ENCODE measurements at places on chromosomes 7 and 10.
A peak's percentile ranks its signal among the peaks of the same experiment; 100 is the strongest.

DNA sequence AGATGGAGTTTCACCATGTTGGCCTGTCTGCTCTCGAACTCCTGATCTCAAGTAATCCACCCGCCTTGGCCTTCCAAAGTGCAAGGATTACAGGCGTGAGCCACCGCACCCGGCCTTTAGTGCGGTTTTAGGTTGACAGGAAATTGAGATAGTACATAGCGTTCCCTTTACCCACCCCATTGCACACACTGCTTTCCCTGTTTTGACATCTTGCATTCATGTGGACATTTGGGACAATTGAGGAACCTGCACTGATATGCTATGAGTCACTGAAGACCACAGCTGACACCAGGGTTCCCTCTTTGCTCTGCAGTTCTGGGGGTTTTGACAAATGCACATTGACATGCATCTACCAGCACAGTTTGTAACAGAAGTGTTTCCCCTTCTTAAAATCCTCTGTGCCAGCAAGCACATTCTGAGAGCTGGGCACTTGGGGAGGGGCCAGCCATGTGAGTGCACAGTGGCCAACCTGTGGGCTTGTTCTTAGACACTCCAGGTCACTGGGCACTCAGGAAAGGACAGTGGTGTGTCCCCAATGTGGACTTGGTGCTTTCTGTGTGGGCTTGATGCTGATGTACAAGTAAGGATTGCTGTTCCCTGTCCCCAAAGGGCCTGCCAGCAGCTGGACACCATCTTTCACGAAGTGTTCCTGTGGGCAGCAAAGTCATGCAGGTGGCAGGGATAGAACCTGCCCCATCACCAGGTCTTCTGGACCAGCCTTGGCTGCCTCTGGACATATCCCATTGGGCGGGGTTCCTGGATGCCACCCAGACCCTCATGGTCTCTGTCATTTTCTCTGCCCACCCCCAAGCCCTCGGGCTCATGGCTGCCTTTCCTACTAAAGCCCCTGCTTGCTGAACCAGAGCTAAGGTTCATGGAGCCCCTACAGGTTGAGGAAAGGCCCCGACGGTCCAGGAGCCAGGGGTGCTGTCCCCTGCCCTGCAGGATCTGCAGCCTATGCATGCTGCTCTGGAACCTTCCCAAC lies 579.8 kb downstream of the GLRX3 start:
- DNase-seq, result no peak

DNA sequence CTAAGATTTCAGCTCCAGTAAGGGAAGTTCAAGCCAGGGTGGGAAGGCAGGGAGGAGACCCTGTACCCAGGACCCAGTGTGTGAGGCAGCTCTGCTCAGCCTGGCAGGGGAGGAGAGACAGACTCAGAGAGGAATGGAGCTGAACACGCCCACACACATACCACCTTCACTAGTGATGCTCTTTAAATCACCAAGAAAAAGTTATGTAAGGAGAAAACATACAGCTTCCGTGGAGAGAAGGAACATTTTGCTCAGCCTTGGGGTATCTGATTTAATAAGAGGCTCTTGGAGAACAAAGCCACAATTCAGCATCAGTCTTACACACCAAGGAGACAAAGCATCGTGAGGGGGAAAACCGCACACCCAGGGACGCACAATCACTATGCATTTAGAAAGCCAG lies 62.9 kb downstream of the PRKAG2 start:
- no peak for DNase-seq

DNA sequence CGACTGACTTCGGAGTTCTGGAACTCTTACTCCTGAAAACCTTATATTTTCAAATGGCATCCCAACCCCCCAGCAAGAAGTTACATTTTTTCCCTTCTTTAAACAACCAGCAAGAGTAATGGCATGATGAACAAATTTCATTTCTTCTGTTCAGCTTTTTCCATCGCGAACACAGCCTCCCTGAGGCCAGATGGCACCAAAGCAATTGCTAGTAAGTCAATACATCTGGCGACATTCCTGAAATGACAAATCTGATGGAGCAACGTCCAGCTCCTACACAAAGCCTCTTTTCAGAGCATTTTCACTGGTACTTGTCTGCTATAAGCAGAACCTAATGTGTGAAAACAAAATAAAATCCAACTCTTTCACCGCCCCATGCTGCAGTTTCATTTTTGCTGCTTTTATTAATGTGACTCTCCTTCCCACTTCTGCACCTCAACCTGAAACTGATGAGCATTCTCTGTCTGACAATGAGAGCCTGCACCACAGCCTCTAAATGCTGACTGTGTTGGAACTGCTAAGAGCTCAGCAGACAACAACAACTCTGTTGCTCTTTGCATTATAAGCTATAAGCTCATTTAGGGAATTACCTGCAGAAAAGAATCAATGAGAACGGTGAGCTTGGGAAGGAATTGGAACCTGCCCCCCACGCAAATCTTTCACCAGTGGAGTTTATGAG lies 229.8 kb downstream of the FGFR2 start:
- no peak for DNase-seq

DNA sequence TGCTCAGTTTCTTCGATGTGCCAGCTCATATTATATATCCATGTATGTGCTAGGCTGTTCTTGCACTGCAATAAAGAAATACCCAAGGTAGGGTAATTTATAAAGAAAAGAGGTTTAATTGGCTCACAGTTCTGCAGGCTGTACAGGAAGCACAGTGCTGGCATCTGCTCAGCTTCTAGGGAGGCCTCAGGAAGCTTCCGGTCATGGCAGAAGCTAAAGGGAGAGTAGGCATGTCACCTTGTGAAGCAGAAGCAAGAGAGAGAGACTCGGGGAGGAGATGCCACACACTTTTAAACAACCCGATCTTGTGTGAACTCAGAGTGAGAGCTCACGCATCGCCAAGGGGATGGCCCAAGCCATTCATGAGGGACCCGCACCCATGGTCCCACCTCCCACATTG lies 13.8 kb upstream of the ECHDC3 start:
- DNase-seq, result no peak

GRCh38 chr10:5089865-5090264 lies 4.3 kb upstream of the AKR1C3 start:
- peak; percentile 42 for DNase-seq
